ENCODE measurements at places on chromosomes 3 and 15.

DNA sequence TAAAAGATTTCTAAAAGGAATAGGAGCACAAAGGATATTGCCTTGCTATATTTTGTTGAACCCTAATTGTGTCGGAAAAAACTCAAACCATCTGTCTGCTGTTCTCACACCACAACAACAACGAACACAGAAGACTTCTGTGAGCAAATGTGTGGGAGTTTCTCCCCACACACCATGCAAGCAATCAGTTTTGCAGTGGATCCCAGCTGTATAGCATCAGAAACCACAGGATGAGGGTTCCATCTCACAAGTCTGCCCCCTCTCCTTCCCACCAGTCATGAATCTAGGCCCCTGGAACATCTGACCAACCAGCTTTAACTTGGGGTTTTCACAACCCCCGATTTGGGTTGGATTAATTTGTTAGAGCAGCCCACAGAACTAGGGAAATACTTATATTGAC lies 91.3 kb upstream of the SLC4A7 start:
- DNase-seq, result no peak

DNA sequence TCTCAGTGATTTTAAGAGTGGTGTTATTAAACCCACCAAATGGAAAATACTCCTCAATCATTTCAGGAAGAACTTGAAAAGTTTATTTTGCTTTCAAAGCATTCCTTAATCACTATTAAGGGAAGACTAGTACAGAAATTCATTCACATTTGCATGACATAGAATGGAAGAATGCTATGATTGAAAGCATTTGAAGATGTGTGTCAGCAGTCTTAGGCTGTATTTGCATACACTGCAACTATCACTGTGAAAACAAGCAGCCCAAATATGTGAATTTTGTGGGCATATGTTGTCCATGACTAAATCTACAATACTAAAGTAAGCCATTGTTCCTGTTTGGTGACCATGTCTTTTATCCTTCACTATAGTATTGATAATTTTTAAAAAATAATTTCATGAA lies 95.8 kb downstream of the CNTN3 start:
- no peak for DNase-seq

GRCh38 chr3:139326707-139327106 lies 17.1 kb upstream of the MRPS22 start:
- DNase-seq, result no peak

- DNase-seq, result no peak
Observed at GRCh38 chr3:193905541-193906396, 230.2 kb upstream of the HES1 start.

DNA sequence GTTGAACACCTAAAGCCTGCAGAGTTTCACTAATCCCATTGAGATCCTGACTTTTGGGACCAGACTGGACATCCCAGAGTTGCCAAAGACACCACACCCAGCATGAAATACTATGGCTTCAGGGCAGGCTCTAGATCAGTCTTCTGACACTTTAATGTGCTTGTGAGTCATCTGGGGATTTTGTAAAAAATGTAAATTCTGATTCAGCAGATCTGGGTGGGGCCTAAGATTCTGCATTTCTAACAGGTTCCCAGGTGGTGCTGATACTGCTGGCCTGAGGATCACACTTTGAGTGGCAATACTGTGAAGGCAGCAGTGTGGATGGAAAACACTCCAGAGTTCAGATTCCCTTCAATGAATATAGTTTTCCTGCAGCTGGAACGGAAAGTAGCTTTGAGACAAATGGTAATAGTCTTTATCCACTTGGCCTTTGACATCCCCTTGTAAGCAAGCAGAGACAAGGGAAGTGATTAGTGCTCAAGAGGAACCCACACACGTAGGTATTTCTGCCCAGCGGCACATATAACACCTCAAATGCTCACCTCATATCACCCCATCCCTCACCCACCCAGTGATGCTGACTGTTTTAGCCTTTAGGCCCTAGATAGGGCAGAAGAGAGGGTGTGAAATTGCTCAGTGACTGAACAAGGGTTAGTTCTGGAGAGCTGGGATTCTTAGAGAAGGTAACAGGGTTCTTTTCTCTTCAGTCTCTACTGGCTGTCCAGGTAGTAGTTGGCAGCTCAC lies 51.5 kb upstream of the GSK3B start:
- peak; percentile 71 for DNase-seq

- no peak for DNase-seq
Observed at GRCh38 chr3:111751961-111752360, 107.1 kb upstream of the PHLDB2 start.
